ENCODE measurements at places on chromosomes 2 and 18.

DNA sequence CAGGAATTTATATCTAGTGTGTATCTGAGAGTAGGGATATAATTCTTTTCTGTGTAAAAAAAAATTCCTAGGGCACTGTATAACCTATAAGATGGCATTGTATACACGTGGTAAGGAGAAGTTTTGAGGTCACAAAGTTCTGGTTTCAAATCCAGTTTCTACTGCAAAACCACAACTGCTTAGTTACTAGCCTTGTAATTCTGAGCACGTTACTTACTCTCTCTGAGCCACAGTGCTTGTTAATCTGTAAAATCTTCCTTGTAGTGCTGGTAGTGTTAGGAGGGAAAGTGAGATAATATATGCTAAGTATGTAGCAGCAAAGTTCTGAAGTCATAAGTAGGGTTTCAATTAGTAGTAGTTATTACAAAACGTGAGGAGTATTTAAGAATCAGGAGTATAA, 175.4 kb downstream of the SATB2 start:
- no peak for DNase-seq

- DNase-seq, result no peak
Measured at GRCh38 chr18:79662439-79662838, 17.2 kb upstream of the CTDP1 start.

GRCh38 chr18:47790036-47790435, 140.4 kb downstream of the SMAD2 start:
- no peak for DNase-seq

- no peak for DNase-seq
Measured at GRCh38 chr2:186683341-186683740, 10.5 kb upstream of the FAM171B start.

DNA sequence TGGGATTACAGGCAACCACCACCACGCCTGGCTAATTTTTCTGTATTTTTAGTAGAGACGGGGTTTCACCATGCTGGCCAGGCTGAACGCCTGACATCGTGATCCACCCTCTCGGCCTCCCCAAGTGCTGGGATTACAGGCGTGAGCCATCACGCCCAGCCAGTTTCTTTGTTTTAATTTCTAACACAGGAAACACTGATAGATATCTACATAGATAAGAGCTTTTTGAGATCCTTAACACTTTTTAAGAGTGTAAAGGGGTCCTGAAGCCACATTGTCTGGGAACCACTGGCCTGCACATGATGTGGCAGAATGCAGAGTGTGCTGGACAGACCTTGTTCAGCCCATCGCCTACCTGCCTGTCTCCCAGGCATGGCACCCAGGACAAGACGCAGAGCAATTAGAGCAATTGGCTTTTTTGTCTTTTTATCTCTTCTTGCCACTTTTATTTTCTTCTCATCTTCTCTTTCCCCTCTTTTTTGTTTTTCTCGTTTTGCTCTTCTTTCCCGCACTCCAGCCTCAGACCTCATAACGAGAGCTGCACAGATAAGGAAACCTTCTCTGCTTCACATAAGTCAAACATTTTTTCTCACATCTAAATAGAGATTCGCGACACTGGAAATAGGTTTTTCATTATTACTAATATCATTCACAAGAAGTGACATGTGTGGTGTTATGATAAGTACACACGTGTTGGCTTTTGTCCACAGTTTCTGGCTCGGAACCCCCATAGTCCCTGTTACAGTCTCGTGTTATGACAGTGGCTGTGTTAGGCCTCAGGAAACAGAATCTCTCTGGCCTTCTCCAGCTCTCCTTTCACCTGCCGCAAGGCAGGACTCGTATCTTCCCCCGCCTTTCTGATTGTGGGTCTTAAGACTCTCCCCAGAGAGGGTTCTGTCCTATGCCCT, 25.2 kb upstream of the GPR55 start:
- DNase-seq, result peak; percentile 36

GRCh38 chr2:144162652-144163051, 357.3 kb downstream of the ZEB2 start:
- no peak for DNase-seq

DNA sequence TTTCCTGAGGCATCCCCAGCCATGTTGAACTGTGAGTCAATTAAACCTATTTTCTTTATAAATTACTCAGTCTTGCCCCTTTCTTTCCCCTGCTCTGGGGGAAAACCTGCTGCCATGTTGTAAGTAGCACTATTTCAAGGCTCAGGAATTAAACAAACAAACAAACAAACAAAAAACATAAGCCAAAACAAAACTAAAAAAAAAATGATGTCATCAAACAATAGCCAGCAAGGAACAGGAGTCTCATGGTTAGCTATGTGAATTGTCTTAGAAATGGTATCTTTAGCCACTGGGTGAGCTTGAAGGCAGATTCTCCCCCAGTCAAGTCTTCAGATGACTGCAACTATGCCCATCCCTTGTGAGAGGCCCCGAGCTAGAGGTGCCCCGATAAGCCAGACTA, 823.4 kb upstream of the ZEB2 start:
- DNase-seq, result no peak

GRCh38 chr2:219484343-219485200, 14.1 kb upstream of the GMPPA start:
- no peak for DNase-seq

- DNase-seq, result no peak
Measured at GRCh38 chr18:7139409-7139808, 21.8 kb upstream of the LAMA1 start.

- no peak for DNase-seq
Measured at GRCh38 chr2:135792401-135793150, 44.4 kb downstream of the LCT start.

- no peak for DNase-seq
Measured at GRCh38 chr2:43004879-43005244, 212.5 kb upstream of the HAAO start.

DNA sequence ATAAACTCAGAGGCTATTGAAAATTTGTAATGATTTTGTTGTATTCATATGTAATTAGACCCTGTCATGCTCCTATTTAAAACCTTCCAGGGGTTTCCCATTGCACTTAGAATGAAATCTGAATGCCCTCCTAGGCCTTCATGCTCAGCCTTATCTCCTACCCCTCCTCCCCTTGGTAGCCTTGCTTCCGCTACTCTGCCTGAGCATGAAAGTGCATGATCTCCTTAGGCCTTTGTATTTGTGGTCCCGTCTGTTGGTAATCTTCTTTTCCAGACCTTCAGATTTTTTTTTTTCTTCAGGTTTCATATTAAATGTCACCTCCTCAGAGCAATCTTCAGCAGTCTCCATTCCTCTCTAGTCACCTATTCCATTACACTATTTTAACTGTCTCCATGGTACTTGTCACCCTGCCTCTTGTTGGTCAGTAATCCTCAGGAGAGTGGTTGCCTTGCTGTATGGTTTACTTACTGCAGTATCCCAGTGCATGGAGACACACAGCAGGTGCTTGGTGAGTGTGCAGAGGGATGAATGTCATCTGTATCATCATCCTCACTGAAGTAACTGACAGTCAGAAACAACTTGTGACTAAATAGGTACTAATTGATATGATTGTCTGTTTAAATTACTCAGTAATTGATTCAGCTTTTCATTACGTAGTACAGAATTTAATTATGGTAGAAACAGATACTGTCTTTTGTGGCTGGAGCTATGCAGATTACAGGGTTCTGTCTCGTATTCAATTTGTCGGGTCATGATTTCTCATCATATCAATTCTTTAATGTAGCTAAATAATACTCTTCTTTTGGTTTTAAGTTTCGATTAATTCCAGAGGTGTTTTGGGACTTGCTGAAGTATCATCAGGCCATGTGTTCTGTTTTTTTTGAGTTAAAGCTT, 63.9 kb downstream of the PHLPP1 start:
- no peak for DNase-seq

DNA sequence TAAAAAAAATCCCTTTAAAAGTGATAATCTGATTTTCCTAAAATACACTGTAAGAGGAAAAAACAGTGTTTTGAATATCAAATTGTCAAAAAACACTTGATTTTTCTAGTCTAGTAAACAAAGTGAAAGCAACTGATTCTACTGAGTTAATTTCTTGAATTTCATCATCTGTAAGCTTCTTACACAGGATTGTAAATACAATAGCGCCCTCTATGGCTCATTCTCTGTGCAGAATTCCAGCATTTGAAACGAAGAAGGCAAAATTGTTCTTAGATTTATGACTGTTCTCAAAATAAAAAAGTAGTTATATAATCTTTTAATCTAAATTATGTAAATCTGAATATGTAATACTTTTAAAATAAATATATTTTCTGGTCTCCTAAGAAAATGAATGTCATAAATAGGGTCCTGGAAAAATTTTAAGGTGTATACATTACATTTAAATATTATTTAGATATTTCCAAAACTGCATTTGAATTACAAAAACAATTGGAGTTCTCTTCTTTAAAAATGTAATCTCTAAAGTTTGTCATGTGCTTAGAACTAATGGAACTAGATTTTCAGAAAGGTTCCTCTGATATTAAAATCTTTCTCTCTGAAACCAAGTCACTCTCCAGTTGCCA, 176.9 kb upstream of the MC4R start:
- DNase-seq, result no peak

DNA sequence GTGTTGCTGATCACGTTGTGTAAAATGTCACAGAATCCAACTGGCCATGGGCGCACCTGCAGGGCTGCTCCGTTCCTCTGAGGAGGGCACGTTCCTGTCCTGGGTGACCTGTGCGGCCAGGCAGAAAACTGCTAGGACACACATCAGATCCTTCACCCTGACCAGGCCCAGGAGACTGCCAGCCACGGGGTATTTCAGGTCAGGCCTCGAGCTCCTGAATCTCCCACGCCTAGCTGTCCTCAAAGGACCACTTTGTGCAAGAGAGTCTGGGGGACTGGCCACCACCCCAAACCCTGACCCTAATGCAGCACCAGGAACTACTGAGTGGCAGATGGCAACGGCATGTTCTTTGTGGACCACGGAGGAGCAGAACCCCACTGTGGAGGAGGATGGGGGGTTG, 11.1 kb downstream of the PRLH start:
- no peak for DNase-seq

GRCh38 chr2:229719926-229720647, 5.7 kb upstream of the DNER start:
- DNase-seq, result no peak

- peak; percentile 56 for DNase-seq
Measured at GRCh38 chr18:45874491-45875184, 49.2 kb downstream of the SIGLEC15 start.

- DNase-seq, result no peak
Measured at GRCh38 chr2:230722207-230722885, 9.7 kb downstream of the CAB39 start.

DNA sequence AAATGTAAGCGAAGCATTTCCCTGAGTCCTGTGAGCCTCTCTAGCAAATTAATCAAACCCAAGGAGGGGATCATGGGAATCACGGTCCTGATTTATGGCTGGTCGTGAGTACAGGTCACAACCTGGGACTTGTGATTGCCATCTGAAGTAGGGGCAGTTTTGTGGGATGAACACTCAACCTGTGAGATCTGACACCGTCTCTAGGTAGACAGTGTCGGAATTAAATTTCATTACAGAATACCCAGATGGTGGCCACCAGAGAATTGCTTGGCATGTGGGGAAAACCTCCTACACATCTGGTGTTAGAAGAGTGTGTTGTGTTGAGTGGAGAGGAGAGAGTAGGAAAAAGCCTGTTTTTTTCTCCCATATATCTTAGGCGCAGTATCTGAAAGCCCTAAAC, 12.5 kb downstream of the CAPN14 start:
- no peak for DNase-seq
